Peyer's patch (tissue), 4 donors: ENCODE measurements at places on chromosomes 5 and 9. TPM values are rescaled to one million over a fixed set of nuclear protein-coding genes. Genes with fewer than 3 reads are reported as not detected.

EQTN gene
- total RNA-seq = 1.9 TPM

DNA sequence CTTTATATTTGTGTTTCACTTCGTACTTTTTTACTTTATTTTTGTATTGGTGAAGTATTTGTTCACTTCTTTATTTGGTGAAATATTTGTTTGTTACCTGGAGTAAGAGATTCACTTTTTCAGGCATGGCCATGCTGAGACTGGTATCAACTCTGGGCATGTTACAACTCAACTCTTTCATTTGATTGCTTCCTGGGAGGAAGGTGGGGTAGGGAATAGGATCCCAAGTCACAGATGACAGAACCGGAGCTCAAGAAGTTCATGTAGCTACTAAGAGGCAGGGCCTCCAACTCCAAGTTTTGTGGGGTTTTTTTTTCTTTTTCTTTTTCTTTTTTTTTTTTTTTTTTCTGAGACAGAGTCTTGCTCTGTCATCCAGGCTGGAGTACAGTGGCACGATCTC is 6.1 kb upstream of the ADGRD2 start:
- H3K4me3 ChIP-seq = no peak overlapping the region
- H3K27me3 ChIP-seq = no peaks in the 10 kb centered on the region
- no peaks in the 10 kb centered on the region for H3K4me1 ChIP-seq
- no peak overlapping the region for H3K27ac ChIP-seq
- H3K36me3 ChIP-seq = no peaks in the 10 kb centered on the region

- no peaks in the 10 kb centered on the region for H3K4me1 ChIP-seq
- no peak for DNase-seq
- H3K27me3 ChIP-seq = no peaks in the 10 kb centered on the region
- no peak overlapping the region for H3K27ac ChIP-seq
Observed at GRCh38 chr5:73786043-73786831, 160.2 kb downstream of the ARHGEF28 start.

DNA sequence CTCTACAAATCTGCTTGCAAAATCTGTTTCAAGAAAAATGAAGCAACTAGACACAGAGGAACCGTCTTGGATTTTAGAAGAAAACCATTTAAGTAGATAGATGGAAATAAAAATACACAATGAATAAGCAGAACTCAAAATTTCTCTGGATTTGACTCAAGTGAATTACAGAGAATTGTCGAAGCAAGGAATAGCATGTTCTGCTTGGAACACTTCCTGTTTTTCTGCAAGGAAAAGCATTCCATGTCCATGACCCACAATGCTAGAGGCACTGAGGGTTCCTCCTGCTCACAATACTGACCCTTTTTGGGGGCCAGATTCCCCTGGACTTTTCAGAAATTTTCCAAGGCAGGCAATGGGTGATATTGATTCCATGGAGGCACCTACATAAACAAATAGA is 29.8 kb downstream of the PRUNE2 start:
- H3K27me3 ChIP-seq = no peaks in the 10 kb centered on the region
- no peaks in the 10 kb centered on the region for H3K36me3 ChIP-seq
- peak overlapping the region; percentile 18 for H3K27ac ChIP-seq

DNA sequence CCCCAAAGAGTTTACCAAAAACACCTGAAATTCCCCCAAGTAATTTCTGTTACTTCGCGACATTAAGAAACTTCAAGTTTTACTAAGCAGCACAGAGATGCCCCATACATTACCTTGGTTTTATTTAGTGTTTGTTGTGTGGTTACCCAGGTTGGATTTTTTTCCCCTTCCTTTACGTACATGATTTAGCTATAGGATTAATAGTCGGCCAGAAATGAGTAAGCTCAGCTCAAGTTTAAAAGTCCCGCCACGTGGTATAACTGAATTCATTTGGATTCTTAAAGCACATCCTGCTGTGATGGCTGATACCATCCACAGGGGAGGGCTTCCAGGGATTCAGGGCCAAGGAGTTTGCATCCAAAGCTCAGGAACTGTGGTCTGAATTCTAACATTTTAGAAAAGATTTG is 75.9 kb downstream of the DAP start:
- no peak overlapping the region for H3K4me3 ChIP-seq
- no peaks in the 10 kb centered on the region for H3K36me3 ChIP-seq
- no peaks in the 10 kb centered on the region for H3K27me3 ChIP-seq
- no peak for DNase-seq
- no peak overlapping the region for H3K27ac ChIP-seq

- H3K4me3 ChIP-seq = no peak overlapping the region
- H3K36me3 ChIP-seq = no peaks in the 10 kb centered on the region
- H3K27ac ChIP-seq = no peak overlapping the region
- H3K4me1 ChIP-seq = no peaks in the 10 kb centered on the region
- no peaks in the 10 kb centered on the region for H3K27me3 ChIP-seq
Observed at GRCh38 chr9:38039907-38040682, 28.9 kb downstream of the SHB start.

DNA sequence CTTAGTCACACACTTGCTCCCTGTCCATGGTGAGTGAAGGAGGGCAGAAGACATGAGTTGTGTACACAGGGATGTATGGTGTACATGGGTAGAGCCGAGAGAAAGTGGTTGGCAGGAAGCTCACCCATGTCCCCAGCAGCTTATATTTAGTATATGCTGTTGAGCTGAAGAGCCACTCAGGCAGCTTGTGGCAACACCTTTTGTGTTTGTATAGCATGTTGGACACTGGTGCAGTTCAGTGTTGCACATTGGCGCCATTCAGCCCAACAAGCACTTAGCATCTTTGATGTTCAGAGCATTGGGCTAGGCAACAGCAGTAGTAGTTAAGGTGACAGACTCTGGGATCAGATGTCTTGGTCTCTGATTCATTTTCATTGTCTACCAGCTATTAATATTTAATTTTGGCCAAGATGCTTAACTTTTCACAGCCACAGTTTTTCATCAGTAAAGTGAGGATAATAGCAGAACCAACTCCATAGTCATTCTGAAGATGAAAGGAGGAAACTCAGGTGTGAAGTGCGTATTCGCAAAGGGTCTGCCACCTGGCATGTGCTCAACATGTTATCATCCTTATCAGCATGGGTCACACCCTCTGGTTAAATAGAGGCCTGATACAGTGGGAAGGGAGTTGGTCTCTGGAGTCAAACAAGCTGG is 184.8 kb downstream of the NR3C1 start:
- no peaks in the 10 kb centered on the region for H3K4me1 ChIP-seq
- H3K27me3 ChIP-seq = no peaks in the 10 kb centered on the region
- no peak overlapping the region for H3K27ac ChIP-seq
